ENCODE measurements at places on chromosomes 7 and 10.

DNA sequence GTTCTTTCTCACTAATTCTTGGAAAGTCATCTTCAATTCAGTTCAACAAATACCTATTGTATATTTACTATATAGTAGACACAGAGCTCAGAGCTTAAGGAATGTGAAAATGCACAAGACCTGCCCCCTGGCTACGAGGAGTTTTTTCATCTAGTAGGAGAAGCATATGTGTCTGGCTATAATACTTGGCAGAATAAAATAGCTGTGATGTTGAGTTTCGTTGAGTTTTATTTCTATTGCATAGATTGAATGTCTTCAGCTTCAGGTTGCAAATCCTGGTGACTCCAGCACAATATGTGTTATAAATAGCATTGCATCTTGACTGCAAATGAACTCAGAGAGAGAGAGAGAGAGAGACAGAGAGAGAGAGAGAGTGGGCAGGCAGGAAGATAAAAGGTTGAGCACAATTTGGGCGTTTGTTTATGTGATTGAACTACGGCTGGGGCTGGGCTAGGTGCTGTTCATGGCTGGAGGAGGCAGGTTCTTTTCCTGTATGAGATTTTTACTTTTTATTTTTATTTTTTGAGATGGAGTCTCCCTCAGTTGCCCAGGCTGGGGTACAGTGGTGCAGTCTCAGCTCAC, 229.6 kb downstream of the GALNT17 start:
- no peak for DNase-seq

GRCh38 chr7:50589364-50589763, 24.2 kb upstream of the DDC start:
- no peak for DNase-seq

DNA sequence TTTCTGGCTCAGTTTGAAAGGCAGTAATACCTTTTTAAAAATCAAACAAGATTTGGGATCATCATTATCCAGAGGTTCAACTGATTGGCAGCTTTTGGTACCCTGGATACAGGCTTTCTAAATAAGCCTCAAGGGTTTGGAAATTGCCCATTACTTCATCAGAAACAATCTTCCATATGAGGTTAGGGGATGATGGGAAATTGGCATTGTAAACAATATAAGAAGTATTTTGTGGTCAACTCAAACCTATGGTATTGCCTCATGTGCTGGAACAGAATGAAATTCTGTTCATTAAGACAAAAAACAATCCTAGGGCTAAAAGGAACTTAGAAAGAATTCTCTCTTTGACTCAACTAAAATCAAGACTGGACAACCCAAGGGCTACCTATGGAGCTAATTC, 92.6 kb upstream of the HECTD2 start:
- no peak for DNase-seq

DNA sequence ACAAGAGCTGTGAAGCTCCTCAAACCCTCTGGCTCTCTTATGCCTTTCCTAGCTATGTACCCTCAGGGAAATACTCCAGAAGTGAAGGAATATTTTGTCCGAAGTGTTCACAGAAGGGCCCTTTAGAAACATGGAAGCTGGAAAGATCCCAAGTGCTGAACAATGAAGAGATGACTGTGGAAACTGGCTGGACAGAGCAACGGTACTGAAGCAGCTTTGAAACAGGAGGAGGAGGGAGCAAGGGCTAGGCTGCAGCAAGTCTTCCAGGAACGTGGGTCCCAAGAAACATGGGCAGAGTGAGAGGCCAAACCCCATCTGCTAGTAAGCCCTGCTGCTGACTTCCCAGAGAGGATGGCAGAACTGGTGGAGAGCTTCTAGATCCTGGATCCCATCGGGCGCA, 3.0 kb upstream of the PSAP start:
- no peak for DNase-seq

All from germinal center (tissue), 1 donor.